ENCODE measurements at places on chromosomes 5 and 9. TPM values are rescaled to one million over a fixed set of nuclear protein-coding genes. Genes with fewer than 3 reads are reported as not detected.

DNA sequence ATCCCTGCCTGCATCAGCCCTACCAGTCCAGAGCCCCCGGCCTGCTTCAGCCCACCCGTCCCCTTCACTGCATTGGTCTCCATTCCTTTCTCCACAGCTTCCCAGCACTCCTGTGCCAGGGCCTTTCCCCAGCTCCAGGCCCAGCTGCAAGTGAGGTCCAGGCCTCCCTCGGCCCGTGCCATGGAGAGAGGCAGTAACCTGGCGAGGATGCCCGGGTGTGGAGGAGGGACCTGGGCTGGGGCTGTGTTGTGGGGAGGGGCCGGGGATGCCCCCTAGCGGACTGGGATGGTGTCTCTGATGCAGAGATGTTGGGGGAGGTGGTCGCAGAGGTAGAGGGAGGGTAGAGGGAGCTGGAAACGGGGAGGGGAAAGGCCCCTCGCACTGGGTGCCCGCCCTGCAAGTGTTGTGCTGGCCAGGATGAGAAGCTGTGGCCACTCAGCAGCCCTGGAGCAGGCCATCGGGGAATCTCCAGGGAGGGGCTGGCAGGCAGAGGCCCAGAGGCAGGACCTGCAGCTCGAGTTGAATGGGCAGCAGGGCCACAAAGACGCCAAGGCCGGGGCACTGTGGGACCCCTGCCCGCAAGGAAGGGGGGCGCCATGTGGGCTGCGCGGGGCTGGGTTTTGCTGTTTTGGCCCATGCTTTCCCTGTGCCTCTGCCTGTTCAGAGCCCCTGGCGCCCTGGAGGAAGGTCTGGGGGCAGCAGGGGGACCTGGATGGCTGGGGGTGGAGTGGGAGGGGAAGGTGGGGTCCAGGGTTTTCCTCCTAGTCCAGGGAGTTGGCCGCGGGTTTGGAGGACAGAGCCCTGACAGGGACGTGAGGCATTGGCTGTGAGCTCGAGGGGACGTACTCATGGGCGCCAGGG, 26.0 kb upstream of the NKD2 start:
- DNase-seq = no peak

Gene TMOD1
- 1.5 TPM for total RNA-seq

- DNase-seq = no peak
Observed at GRCh38 chr9:129111528-129112151, 425 bp downstream of the PTPA start.

GRCh38 chr5:50726475-50727148, 60.2 kb downstream of the PARP8 start:
- DNase-seq = no peak

Gene PCDHGA1
- total RNA-seq = 0.20 TPM

Gene PSIP1
- 59.4 TPM for total RNA-seq

Gene LRRC26
- total RNA-seq = not detected

Gene PTGER4
- total RNA-seq = 107 TPM

- DNase-seq = no peak
Observed at GRCh38 chr9:37917801-37918664, 14.1 kb upstream of the SLC25A51 start.

Gene FOXD1
- 1.1 TPM for total RNA-seq

- no peak for DNase-seq
Observed at GRCh38 chr5:149355688-149356087, 2.2 kb upstream of the PCYOX1L start.

GRCh38 chr9:79684711-79685575, 113.2 kb downstream of the TLE4 start:
- no peak for DNase-seq

- DNase-seq = no peak
Observed at GRCh38 chr5:114789773-114790402, 379.8 kb downstream of the TRIM36 start.

DNA sequence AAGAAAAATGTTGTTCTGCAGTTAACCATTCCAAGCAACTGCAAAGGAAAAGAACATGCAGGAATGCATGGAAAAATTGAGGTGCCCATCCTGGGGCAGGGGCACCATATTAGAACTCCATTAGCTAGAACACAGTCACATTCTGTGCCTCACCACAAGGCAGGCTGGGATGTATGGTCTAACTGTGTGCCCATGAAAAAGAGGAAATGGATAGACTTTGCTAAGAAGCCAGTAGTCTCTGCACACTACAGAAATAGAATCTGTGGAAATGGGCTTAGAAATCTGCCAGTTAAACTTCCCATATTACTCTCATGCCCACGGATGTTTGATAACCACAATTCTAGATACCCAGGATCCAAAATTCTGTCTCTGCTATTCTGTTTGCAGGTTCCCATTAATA, 423.8 kb upstream of the SMARCA2 start:
- DNase-seq = no peak

DNA sequence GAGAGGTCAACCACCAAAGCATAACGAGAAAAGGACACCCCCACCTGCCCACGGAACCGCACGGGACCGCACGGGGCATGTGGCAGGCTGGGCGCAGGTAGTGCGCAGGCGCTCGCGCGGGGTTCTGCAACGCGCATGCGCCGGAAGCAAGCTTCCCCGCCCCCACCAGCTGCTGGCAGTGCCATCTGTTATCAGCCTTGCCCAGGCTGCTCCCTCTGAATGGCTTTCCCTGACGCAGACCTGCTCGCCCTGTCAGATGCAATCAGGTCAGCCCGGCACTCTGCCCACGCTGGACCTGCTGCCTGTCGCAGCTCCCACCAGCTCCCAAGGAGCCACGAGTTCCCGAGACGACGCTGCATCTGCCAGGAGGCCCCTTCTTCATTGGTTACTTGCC, 22.8 kb downstream of the PTCH1 start:
- no peak for DNase-seq

GRCh38 chr5:16028708-16029107, 150.9 kb downstream of the MARCHF11 start:
- no peak for DNase-seq

Gene CCDC112
- 6.6 TPM for total RNA-seq

GRCh38 chr5:170562166-170562874, 58.5 kb downstream of the KCNIP1 start:
- no peak for DNase-seq

GRCh38 chr5:3049261-3049660, 297.8 kb upstream of the IRX2 start:
- DNase-seq = no peak

Gene CACFD1
- 6.1 TPM for total RNA-seq

Gene PCDHGB5
- total RNA-seq = 8.7 TPM

Gene MEIKIN
- total RNA-seq = not detected

GRCh38 chr5:175741556-175741955, 83.7 kb downstream of the HRH2 start:
- no peak for DNase-seq

GRCh38 chr9:89999534-90000370, 394.9 kb downstream of the GADD45G start:
- no peak for DNase-seq

GRCh38 chr5:126357585-126358342, 65.4 kb upstream of the GRAMD2B start:
- DNase-seq = no peak

- no peak for DNase-seq
Observed at GRCh38 chr5:38483805-38484398, 72.5 kb downstream of the LIFR start.

DNA sequence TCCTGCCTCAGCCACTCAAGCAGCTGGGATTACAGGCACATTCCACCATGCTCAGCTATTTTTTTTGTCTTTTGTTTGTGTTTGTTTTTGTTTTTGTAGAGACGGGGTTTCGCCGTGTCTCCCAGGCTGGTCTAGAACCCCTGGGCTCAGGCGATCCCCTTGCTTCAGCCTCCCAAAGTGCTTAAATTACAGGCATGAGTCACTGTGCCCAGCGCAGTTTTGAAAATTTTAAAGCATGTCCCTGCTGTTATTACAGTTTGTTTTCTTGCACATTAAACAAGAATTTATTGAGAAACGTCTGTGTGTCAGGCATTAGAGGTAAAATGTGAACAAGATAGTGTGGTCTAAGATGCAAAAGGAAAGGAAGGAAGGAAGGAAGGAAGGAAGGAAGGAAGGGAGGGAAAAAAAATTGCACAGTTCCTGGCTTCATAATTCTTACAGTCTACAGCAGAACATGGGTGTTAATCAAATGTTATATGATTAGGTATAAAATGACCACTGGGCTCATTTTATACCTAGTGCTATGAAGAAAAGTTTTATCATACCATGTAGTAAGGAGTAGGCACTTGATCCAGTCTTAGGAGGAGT, 205.4 kb downstream of the SNX18 start:
- no peak for DNase-seq

Gene SNCAIP
- total RNA-seq = 18.9 TPM

GRCh38 chr5:10654566-10654965, 90.7 kb downstream of the ANKRD33B start:
- no peak for DNase-seq

Data from pulmonary artery endothelial cell (primary cell).